Stimulated activated CD4-positive, alpha-beta T cell treated with anti-CD3 and anti-CD28 coated beads, Interleukin-2, amount 100 ng/mL, for 48 hours (primary cell): ENCODE measurements at places on chromosomes 1 and 21.

GRCh38 chr1:178168536-178168935, 74.6 kb downstream of the RASAL2 start:
- no peak for DNase-seq

DNA sequence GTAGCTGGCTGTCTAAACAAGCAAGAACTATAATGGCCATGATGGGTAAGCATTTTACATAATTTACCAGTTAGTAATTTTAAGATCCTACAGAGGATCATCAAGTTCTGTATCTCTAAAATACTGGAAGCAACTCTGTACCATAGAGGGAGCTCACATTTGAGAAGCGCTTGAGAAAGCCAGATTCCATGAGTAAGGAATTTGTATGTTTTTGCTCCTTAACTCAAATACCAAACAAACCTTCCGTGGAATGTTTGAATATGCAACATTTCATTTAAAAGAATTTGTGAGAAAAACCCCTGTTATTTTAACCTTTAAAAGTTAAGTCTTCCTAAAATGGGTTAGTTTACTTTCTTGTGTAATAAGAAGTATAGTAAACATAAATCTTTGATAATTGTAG, 2.0 kb downstream of the TSHB start:
- no peak for DNase-seq

- DNase-seq: no peak
These were observed 13.4 kb downstream of the PLEKHO1 start for GRCh38 chr1:150162862-150163706.

DNA sequence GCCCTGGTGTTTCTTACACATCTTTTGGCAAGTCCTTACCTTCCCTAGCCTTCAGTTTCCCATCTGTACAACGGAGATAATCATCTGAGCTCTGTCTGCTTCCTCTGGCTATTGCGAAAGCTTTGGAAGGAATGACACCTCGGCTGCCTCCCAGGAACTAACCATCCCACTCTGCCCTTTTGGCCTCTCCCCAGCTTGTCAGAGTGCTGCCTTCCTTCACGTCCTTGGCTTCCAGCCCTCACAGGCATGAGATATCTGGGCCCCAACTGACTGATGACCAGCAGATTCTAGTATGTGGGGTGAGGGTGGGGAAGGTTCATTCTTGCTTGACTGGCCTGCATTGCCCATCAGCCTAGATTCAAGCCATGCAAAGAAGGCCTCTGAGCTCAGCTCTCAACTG, 253.1 kb upstream of the FGGY start:
- DNase-seq: no peak

DNA sequence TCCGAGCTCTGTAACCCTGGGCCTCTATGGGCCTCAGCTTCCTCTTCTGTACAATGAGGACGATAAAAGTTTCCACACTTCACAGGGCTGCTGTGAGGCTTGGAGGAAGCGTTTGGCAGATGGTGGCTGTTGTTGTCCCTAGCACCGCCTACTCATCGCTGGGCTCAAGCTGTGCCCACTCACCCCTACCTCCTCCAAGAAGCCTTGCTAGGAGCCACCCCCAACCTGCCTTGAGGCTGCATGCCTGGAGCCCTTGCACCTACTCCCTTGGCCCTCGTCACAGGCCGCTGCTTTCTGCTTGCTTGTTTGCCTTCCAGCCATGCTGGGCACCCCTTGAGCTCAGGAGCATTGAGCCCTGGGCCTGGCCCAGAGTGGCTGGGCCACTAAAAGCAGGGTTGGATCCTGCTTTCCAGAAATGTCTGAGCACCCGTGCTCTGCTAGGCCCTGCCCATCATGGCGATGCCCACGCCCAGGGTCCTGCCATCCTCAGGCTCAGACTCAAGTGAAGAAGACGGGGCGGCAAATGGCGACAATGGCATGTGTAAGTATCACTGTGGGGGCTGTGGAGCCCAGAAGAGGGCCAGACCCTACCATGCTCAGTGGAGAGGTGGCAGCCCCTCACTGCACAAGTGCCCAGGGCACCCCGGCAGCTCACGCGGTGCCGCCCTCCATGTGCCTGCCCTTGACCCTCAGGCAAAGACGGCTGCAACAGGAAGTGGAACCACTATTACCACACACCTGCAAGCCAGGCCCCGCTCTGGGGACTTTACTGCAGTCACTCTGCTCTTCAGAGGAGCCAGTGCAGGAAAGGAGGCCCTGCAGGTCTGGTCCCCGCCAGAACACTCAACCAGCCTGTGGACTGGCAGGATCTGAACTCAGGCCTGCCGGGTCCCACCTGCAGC, 9.5 kb downstream of the SH3BGRL3 start:
- DNase-seq: no peak

DNA sequence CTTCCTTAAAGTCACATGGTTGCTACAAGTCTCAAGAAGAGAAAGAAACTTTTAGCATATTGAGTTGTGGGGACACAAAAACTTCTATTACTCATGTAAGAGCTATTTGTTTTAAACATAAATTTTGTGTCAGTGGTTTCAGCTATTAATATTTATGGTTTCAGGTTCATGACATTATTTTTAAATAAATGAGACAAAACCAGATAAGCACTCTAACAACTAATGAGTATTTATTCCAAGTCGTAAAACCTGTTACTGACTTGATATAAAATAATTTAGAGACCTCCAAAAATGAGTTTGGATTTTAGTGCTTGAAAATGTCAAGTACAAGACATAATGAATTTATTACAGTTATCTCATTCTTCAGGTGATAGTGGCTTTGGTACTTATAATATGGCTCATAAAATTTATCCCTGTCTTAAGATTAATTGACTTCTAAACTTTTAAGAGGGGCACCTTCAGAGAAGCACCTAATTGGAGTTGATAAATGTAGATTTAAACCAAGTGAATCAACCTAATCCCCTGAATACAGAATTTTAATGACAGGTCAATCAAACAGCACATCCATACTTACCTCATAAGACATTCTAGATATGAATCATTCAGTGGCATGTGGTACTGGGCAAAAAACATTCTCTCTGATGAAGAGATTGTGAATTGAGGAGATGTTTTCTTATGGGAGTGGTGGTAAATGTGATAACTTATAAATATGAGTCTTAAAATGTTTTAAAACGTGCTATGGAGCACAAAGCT, 167.7 kb upstream of the PTGFR start:
- DNase-seq: no peak

- DNase-seq: peak; percentile 74
These were observed 148.6 kb downstream of the PPIAL4G start for GRCh38 chr1:148334339-148335130.

- DNase-seq: no peak
These were observed 12.9 kb downstream of the CAMK2N1 start for GRCh38 chr1:20472860-20473711.

DNA sequence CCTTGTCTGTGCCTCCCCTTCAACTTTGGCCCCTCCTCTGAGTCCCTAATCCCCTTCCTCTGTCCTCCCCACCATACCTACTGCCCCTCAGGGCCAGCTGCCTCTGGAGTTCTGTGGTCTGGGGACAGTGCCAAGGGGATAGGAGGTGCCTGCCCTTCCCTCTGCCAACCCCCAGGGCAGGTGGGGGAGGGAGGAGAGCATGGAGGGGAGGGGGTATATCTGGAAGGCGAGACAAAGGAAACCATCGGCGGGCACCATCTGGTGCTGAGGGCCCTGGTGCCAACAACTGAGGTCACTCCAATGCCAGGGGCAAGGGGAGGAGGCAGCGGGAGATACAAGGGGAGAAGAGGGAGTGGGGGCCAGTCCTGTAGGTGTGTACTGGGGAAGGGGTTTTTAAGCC, 9.6 kb downstream of the RAB25 start:
- DNase-seq: no peak

DNA sequence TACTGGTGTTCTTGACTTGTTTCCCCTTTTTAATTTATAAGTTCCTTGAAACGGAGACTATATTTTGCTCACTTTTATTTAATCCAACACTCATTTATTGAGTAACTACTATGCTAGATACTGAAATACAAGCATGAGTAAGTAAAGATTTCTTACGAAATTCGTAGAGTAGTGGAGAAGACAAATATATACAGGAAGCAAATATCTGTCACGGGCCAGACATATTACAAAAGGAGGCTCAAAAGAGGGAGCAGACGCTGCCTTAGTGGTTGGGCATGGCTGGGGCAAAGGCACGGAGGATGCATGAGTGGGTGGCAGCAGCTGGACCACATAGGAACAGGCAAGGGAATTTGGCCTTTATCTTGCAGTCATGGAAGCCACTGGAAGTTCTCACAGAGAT, 6.8 kb downstream of the NCF2 start:
- DNase-seq: no peak

GRCh38 chr1:68279846-68280245, 47.5 kb upstream of the WLS start:
- no peak for DNase-seq

DNA sequence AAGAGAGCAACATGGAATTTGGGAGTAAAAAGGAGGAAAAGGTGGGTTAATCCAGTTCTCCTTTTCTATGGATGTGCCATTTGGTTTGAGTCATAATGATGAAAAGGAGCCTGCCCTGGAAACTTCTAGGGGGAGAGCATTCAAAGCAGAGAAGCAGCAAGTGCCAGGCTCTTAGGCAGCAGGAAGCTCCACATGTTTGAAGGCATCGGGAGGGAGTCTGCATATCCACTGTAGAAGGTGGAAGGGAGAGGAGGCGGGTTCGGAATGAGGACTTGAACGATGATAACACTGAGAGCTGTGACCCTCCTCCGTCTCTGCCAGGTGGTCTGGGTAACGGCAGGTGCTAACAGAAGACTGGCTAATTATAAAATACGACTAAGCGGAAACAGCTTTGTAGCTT, 128.2 kb downstream of the RYR2 start:
- DNase-seq: no peak

GRCh38 chr1:150065184-150065871, 2.2 kb upstream of the VPS45 start:
- DNase-seq: no peak

DNA sequence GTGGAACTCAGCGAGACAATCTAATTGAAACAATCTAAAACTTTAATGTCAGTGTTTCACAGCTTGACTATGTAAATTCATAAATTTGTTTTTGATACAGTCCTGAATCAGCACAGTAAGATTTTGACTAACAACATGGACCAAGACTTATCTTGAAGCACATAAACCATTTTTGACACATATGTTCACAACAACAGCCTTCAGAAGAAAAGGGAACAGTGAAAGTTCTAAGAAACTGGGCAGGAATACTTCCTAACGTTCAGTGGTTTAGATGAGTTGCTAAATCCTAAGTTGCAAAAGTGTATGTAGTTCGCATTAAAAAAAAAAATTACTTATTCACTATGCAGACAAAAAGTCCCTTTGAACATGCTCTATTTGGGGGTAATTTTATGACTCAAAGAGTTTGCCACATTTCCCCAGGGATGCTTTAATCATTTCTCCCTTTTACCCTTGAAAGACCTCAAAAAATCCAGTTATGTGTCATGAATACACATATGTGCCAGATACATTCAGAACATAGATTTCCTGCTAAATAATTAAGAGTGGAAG, 120.2 kb downstream of the MRPL39 start:
- no peak for DNase-seq

DNA sequence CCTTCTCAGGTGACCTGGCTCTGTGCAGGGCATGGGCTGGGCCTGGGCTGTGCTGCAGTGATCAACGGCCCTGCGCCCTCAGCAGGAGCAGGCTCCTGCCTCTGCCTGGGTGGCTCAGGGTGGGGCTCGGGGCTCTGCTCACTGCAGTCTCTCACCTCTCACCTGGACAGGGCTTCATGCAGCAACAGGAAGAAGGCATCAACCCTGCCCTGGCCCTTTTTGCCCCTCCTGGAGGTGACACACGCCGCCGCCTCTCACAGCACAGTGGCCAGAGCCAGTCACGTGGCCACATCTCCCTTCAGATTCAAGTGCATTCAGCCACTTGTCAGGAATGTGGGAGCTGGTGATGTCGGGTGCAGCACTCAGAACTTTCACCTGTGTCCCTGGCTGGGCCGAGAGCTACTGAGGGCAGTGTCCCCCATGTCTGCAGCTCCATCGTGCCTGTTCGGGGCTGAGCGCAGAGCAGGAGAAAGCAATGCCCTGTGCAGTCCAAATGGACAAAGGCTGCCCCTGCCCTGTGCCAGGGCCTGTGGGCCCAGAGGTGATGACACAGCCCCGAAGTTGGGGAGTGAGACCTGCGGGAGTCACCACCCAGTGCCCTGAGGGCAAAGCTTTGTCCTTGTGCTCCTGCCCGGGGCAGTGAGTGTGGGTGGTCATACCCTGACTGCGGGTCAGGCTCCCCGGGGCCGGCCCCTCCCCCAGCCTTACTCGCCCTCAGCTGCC, 314.0 kb downstream of the PTPRU start:
- no peak for DNase-seq

DNA sequence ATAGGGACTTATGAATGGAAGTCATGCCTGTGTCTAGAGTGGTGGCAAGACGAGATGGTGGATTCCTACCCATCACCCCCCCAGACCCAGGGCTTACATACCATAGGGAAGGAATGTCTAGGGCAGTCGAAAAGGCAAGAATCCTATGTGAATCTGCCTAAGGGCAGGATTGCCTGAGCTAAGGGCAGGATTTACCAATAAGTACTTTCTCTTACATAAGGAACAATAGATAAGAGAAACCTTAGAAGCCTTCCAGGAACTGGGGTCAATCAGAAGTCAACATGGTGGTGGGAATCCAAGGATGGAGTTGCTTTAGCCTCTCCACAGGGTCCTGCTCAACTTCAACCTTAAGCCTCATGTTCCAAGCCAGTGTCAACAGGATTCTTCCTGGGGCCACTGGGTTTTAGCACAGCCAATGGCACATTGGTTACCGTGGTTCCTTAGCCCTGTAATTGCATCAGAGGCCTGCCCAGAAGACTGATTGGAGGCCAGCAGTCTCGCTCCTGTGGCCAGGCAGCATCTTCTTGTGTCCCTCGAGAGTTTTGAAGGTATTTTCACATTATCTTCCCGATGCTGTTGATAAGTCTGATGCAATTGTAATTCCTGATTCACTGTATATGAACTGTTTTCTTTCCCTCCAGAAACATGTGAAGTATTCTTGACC, 20.7 kb downstream of the BACE2 start:
- DNase-seq: no peak

DNA sequence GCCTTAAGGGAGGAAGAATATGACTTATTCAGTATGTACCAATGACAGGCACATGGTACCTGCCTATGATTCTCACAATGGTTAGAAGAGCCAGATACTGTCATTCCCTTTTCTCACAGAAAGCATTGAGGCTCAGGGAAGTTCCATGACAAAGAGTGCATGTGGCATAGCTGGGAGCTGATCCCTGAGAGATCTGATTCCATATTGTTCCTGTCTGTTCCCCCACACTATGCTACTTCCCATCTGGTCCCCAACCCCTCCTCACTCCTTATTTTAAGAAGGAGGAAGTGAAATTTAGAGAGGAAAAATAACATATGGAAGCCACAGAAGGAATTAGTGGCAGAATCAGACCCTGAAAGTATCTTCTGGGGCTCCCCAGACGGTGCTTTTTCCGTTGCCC, 500.0 kb downstream of the PLPP3 start:
- DNase-seq: no peak
